Epithelial cell of proximal tubule (primary cell): ENCODE measurements at places on chromosomes 7 and 10. TPM values are rescaled to one million over a fixed set of nuclear protein-coding genes. Genes with fewer than 3 reads are reported as not detected.

DGKI gene
- 0.14 and 0.69 TPM in 2 replicates for total RNA-seq

HOXA4 gene
- total RNA-seq = 9.2 and 14.6 TPM in 2 replicates

NEURL1 gene
- 0.14 and 1.3 TPM in 2 replicates for total RNA-seq

FAM221A gene
- total RNA-seq = 13.2 and 13.4 TPM in 2 replicates

GPR158 gene
- total RNA-seq = not detected in 2 replicates

MUC3A gene
- total RNA-seq = not detected in 2 replicates

ZNF248 gene
- total RNA-seq = 4.0 and 6.9 TPM in 2 replicates

IL15RA gene
- total RNA-seq = 12.5 and 24.5 TPM in 2 replicates

NOC3L gene
- 16.7 and 30.7 TPM in 2 replicates for total RNA-seq

PDK4 gene
- total RNA-seq = 0.29 and 0.52 TPM in 2 replicates

TMEM168 gene
- 9.8 and 10.5 TPM in 2 replicates for total RNA-seq
